ENCODE measurements at places on chromosomes 4 and X.
A peak's percentile ranks its signal among the peaks of the same experiment; 100 is the strongest.

- DNase-seq = no peak
Measured at GRCh38 chrX:84320614-84321013, 132.6 kb upstream of the RPS6KA6 start.

DNA sequence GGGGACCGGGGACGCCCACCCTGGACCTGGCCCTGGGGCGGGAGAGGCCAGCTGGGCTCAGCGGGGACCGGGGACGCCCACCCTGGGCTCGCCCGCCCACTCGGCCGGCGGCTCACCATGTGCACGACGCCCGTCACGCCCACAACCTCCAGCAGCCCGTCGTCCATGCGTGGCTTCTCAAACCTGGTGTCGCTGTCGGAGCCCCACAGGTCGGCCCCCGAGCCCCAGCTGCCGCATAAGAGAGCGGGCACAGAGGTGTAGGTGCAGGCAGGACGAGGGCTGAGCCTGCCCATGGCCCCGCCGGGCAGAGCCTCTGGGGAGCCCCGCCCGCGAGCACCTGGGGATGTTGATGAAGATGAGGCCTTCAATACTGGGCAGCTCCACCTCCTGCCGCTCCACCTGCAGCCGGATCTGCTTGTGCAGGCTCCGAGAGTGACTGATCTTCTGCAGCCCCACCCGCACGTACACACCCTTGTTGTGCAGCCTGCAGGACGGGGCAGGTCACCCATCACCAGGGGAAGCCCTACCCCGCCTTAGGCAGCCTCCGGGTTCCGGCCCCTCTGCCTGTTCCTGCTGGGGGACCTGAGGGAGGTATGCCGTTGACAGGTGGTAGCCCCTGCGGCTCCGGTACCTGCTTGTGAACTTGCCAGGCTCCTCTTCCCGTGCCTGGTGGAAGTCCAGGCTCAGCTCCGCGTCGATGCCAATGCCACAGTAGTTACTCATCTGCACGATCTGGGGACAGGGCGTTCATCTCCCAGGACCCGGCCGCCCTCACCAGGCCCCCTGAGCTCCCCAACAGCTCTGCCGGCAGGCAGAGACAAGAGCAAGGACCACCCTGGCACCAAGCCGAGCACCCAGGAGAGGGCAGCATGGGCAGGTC is 11.8 kb downstream of the DGKQ start:
- no peak for DNase-seq

DNA sequence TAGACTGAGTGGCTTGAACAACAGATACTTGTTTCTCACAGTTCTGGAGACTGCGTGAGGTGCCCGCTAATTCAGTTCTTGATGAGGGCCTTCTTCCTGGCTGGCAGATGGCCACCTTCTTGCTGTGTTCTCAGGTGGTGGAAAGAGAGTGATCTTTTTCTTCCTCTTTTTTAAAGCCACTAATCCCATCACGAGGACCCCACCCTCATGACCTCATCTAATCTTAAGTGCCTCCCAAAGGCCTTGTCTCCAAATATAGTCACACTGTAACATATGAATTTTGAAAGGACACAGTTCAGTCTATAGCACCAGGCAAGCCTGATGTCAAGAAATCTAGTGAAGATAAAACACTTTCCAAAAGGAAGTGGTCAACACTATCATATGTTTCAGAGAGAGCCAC is 12.4 kb downstream of the VAMP7 start:
- no peak for DNase-seq

- no peak for DNase-seq
Measured at GRCh38 chrX:66221856-66222255, 57.8 kb downstream of the HEPH start.

DNA sequence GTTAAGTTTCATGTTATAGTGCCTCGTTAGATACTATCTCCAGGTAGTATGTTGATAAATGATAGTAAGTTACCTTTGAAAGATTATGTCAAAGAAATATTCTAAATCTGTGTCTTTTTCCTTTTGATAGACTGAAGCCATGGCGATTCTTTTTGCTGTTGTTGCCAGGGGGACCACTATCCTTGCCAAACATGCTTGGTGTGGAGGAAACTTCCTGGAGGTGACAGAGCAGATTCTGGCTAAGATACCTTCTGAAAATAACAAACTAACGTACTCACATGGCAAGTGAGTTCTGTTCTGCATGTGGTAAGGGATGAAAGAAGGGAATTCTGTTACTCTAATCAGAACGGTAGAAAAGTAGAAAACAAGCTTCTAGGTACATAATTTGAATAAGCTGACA is 8.2 kb downstream of the VAMP7 start:
- DNase-seq = no peak

DNA sequence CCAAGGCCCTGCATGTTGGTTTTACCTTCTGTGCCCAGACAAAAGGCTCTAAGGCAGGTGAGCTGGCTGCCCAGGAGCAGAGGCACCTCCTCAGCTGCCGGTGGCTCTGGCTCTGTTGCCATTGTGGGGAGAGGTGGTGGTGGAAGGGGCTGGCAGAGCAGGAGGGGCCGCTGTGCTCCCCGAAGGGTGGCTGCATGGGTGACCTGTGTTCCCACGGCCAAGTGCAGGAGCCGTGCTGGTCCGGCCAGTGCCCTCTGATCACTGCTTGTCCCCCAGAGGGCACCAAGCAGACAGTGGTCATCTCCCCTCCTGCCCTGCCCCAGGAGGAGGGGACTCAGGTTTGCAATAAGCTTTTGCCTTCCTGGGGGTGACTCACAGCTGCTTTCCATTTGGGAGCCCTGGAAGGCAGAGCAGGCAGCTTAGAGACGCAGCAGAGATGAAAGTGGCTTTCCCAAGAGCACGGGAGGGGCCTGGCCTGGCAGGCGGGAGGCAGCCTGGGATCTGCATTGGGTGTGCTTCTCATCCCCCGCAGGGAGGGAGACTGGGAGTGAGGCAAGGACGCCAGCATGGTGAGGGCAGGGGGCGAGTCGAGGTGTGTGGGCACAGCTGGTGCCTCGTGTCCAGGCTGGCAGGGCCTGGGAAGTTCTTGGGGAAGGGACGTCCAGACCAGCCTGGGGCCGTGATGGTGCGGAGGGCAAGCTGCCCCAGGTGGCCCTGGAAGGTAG is 28.7 kb downstream of the DOK7 start:
- no peak for DNase-seq

GRCh38 chrX:39728025-39728424 is 369.7 kb downstream of the BCOR start:
- no peak for DNase-seq

- peak; percentile 6 for DNase-seq
Measured at GRCh38 chrX:3962511-3963311, 249.3 kb upstream of the PRKX start.

- no peak for DNase-seq
Measured at GRCh38 chr4:153206534-153206933, 2.3 kb downstream of the TRIM2 start.

GRCh38 chr4:168269896-168270295 is 48.7 kb downstream of the DDX60 start:
- no peak for DNase-seq

DNA sequence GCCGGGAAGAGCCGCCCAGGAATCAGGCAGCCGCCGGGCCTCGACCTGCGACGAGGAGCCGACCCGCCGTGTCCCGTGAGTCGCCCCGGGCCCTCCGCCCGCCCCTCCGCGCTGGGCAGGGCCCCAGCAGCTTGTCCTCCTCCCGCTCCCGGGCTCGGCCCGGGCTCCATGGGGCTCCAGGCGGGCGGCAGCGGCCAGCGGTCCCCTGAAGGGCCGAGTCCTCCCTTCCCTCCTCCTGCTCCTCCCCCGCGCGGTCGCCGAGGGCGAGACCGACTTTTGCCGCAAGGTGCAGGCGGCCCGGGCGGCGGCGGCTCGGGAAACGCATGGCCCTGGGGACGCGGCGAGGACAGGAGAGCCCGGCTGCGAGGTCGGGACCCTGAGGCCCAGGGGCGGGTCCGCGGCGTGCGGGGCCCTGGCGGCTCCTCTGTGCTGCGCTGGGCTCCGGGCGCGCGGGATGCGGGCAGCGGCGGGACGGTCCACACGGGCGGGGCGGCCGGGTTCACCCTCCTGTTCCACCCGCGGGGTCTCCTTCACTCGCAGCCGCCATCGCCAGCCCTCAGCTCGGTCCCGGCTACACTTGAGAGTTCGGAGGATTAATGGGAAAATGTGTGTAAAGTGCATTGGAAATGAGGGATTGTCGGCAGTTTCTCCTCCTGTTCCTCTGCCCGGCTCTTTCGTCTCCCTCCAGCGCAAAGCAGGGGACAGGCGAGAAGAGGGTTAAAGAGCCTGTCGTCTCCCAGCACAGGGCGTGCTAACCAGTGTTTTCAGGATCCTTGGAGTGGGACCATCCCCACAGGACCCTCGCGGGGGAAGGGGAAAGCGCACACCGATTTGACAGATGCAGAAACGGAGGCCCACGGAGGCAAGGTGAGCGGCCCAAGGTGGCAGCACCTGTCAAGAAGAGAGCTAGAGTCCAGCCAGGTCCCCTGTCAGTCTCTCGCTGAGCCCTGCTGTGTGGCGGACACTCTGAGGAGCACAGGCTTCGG is 16.6 kb upstream of the ZNF718 start:
- no peak for DNase-seq

GRCh38 chr4:8127051-8127826 is 31.4 kb downstream of the ABLIM2 start:
- DNase-seq = no peak

DNA sequence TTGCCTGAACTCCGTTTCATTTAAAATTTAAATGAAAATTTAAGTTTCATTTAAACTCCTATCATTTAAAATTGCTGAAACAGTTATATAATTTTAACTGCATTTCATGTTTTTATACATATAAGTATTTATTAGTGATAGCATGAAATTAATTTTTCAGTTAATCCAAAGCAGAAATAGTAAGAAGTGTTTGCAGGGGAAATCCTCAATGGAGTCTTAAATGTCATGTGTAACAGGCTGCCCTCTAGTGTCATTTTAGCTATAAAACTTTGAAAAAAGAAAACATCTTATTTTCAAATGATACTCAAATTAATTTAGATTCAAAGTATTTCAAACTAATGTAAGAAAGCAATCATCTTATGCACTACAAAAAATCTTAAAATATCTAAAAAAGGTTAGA is 27.2 kb downstream of the TAPT1 start:
- no peak for DNase-seq

- DNase-seq = no peak
Measured at GRCh38 chr4:2545321-2546013, 9.0 kb downstream of the FAM193A start.

DNA sequence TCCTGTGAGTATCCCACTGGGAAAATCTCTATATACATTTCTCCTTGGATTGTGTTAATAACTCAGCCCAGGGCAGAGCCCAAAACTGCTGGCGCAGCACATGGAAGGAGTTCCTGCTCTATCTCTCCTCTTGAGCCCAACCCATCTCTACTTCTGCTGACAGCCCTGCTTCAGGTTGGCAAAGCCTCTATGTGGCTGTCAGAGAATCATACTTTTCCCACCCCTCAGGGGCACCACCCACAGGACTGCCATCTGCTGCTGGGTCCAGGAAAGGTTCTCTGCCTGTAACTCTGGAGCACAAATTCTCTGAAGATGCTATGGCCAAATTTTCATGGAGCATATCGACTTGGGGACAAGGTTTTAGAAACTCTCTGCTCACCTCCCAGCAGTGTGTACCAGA is 278.5 kb upstream of the EMCN start:
- no peak for DNase-seq
